Non-pigmented ciliary epithelial cell (primary cell): ENCODE measurements at places on chromosomes 16 and 17.
A peak's percentile ranks its signal among the peaks of the same experiment; 100 is the strongest.

DNA sequence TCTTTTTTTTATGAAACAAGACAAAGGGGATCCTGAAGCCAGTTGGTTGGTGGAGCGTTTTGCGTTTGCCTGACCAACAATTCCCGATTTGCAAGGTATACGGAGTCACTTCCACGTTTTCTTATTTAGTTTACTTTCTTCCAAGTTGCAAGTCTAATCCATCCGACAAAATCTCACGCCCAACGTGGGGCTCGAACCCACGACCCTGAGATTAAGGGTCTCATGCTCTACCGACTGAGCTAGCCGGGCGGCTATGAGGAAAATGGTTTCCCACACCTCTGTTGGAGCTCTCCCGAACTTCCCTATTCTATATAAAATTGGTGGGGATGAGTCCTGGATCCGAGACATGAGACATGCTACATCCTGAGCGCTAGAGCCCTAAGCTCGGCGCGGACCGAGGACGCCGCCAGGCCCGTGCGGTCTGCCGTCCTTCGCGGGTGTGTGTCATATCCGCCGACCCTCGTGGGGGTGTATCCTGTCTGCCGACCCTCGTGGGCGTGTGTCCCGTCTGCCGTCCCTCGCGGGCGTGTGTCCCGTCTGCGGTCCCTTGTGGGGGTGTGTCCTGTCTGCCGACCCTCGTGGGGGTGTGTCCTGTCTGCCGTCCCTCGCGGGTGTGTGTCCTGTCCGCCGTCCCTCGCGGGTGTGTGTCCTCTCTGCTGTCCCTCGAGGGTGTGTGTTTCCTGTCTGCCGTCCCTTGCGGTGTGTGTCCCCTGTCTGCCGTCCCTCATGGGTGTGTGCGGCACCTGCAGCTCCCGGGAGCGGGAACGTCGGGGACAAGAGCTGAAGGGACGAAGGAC lies 22.6 kb downstream of the ZNF213 start:
- DNase-seq, result peak; percentile 97

- DNase-seq, result no peak
These were observed 64.2 kb upstream of the METRNL start for GRCh38 chr17:83014940-83015910.

DNA sequence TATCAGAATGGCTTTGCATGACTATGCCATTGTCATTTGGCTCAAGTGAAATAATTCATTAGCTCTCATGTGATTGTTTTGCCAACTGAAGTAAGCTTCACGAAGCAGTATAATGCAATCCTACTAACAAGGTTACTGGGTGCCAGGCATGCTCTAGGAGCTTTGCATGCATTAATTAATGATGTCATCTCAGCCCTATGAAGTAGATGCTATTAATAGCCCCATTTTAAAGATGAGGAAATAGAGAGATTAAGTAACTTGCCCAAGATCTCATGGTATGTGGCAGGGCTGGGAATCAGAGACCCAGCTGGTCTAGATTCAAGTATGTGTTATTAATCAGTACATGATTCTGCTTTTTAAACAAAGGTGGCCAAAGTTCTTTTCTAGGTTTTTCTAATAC lies 14.1 kb downstream of the KRT39 start:
- peak; percentile 91 for DNase-seq

DNA sequence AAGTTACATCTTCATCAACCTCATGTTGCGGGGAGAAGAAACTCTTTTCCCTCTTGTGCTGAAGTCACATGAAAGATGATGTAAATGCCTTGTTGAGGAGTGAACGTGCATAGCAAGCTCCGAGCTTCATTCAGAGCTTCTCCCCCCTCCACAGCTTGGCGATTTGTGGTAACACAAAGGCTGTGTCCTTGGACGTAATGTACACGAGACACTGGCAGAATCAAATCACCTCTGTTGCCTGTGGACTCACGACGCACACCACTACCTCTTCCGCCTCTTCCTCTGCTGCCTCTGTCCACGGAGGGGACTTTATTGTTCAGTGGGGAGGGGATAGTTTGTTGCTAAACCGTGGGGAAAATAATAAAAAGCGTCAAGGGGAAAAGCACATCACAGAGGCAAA lies 54.9 kb upstream of the CHMP6 start:
- DNase-seq, result no peak

DNA sequence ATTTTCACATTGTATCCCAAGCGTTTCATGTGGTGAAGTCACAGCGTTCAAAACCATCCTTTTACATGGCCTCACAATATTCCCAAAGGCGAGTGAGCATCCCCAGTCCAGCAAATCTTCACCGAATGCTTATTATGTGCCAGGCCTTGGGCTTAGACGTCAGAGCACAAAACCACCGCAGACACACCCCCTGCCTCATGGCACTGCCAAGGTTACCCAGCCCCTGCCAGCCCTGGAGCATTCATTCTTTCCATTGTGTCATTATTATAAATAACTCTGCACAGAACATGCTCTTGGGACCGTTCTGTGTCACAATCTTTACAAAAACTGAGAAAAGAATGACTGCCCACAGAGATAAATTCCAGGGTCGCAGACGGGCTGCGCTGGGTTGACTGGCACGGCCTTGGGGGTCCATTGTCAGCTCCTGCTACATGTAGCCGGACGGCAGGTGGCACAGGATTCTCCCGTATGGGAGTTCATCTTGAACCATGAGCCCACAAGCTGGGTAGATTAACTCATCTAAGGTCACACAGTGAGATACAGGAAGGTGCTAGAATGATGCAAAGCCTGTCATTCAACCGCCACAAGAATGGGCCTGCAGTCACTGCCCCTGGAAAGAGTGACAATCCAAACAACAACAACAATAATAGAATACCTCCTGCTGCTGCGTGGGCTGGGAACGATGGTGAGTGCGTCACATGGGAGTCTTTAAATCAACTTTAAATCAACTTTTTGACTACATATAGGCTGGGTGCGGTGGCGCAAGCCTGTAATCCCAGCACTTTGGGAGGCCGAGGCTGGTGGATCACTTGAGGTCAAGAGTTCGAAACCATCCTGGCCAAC lies 4.5 kb upstream of the NECAB2 start:
- DNase-seq, result no peak

GRCh38 chr16:19879241-19879792 lies 5.3 kb downstream of the GPRC5B start:
- no peak for DNase-seq

DNA sequence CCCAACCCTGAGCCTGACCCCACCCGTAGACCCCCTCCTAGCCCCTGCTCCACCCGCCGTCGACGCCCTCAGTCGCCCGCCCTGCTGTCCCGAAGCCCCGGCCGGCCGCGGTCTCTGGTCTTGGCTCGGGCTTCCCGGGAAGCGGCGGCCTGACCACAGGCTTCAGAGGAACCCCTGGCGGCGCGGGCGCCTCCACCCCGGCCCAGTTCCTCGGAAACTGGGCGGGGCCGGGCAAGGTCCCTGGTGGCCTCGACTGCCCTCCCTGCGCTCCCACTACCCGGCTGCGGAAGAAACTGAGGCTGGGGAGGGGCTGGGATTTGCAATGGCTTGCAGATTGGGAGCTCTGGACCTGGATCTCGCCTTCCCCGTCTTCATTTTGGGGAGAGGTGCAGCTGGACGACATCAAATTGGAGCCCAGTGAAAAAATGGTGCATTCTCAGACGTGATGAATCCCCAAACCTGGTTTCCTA lies 692 bp upstream of the SOCS1 start:
- DNase-seq, result no peak

DNA sequence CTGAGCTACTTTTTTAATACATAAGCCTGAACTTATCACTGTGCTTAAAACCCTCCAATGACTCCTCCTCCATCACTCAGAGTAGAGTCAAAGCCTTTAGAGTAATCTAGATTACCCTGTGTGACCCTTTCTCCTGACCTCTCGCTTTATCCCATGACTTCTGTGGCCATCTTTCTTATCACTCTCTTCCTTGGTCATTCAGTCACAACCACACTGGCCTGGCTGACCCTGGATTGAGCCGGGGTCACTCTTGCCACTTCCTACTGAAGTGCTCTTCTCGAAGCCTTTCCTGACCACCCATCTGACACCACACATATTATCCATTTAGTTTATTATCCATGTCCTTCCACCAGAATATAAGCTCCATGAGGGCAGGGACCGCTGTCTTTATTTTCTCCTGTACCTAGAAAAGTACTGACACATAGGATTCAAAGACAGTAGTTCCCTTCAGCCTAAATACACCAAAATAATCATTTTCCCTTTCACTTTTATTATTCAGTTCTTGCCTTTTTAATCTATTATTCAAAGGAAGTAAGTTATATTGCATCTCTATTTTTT lies 28.0 kb upstream of the ABCA9 start:
- no peak for DNase-seq

DNA sequence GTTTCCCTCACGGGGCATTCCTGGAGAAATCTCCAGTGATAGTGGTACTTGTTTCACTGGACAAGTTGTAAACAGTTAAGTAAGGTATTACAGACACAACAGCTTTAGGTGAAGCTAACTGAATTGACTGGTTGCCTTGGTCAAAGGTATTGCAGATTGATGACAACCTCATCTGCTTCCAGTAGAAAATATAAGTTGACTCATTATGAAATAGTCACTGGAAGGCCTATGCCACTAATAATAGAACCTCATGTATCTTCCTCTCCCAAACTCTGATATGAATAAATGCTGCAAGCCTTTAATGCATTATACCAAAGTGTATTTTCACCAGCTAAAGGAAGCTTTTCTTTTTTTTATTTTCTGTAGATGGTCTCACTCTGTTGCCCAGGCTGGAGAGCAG lies 44.8 kb downstream of the GLG1 start:
- no peak for DNase-seq

DNA sequence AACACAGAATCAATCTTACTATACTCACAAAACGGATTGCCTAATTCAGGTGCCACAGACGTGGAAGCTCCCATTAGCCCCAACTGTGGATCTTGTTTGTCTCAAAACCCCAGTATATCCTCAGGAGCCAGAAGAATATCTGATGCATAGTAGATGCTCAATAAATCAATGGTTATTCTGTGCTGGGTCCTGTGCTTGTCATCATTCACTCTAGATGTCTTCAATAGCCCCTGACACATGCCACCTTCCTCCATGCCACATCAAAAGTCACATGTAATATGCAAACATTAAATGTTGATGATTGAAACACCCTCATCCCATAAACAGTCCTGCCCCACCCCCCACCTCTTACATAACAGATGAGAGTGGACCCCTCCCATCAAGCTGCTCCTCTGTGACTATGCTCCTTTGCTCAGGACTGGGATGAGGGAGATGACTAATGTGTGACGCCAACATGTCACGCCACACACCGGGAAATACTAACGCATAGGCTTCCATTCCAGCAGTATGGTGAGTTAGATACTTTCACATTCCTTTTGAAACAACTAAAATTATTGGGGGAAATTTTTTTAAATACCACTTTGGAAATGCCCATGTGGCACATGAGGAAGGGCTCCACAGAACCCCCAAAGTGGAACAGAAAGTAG lies 267.6 kb upstream of the SDK2 start:
- DNase-seq, result no peak

GRCh38 chr17:71613996-71614395 lies 506.8 kb upstream of the SOX9 start:
- DNase-seq, result no peak

DNA sequence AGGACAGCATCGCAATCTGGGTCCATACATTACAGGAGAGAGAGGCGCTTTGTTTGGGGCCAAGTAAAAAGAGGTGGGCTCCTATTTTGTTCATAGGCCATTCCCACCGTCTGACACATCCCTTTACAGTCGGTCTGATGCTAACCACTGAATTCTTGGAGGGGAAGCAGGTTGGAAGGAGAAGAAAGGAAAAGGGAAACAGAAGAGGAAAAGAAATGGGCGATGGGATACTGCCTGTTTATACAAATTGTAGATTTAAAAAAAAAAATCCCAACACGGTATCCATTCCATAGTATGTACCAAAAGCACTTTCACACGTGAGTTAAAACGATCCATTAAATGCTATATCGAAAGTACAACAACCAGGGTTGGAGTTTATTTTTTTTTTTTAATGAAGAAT lies 4.0 kb upstream of the ZFHX3 start:
- DNase-seq, result no peak

DNA sequence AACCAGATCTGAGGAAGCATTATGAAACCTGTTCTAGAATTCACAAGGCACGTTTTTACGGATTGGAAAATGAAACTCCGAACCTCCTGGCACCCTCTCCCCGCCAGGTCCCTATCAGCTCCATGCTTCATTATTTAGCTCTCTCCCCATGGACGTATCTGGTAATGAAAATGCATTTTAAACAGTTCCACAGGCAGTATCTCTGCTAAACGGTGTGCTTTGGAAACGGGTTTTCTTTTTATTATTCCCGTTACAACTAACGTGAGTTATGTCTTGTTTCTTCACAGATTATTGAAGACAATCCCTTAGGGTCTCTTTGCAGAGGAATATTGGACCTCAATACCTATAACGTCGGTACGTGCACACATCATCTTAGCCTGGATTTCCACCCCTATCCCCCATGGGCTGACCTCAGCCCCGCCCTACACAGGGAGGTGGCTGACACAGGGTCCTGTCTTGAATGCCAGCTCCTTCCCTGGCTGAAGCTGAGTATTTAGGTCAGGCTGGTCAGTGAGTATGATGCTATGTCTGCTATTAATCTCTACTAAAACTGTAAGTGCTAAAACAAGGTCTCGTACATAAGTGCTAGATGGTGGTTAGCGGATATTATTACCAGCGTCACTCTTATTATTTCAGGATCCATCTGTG lies 82.9 kb downstream of the SDR42E1 start:
- DNase-seq, result no peak

GRCh38 chr17:82407255-82407654 lies 10.9 kb upstream of the HEXD start:
- no peak for DNase-seq

DNA sequence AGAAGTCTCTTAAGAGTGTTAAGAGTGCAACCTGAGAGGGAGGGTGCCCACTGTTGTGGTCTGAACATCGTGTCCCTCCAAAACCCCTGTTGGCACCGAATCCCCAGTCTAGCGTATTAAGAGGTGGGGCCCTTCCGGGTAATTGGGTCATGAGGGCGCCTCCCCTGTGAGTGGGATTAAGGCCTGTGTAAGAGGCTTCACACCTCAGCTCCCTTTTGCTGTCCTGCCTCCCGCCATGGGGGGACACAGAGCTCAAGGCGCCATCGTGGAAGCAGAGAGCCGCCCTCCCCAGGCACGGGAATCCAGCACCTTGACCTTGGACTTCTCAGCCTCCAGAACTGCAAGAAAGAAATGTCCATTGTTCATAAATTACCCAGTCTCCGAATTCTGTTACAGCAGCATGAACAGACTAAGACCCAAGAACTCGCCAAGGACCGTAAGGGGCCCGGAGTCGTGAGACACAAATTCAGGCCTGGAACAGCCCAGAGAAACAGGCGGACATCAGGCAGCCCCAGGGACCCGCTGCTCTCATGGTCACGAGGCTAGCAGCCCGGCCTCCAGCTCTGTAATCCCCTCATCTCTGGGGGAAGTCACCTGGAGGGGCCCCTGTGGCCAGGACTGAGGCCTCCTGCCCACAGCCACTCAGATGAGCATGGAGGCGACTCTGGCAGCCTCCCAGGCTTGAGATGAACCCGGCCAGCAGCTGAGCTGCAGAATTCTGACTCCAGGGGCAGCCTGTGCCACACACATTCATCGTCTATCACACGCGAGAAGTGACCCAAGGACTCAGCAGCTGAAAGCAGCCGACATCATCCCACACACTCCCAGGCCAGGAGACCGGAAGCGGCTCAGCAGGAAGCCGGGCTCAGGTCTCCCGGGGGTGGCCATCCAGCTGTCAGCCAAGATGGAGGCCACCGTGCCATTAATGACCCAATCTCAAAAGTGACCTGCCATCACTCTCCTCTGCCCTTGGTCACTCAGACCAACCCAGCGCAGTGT lies 12.8 kb upstream of the CHMP6 start:
- no peak for DNase-seq

GRCh38 chr16:67531247-67531646 lies 2.6 kb downstream of the RIPOR1 start:
- no peak for DNase-seq
